ENCODE measurements at places on chromosomes 13 and 19.

DNA sequence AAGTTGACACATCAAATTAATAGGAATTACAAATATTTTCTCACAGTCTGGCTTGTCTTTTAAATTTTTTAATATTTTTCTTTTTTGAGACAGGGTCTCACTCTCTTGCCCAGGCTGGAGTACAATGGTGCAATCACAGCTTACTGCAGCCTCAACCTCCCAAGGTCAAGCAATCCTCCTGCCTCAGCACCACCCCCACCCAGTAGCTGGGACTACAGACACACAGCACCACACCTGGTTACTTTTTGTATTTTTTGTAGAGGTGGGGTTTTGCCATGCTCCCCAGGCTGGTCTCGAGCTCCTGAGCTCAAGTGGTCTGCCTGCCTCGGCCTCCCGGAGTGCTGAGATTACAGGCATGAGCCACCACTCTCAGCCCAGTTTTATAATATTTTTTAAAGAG lies 72.0 kb downstream of the SPATA13 start:
- no peak for DNase-seq

GRCh38 chr19:31946491-31946890 lies 398.9 kb upstream of the ZNF507 start:
- no peak for DNase-seq

DNA sequence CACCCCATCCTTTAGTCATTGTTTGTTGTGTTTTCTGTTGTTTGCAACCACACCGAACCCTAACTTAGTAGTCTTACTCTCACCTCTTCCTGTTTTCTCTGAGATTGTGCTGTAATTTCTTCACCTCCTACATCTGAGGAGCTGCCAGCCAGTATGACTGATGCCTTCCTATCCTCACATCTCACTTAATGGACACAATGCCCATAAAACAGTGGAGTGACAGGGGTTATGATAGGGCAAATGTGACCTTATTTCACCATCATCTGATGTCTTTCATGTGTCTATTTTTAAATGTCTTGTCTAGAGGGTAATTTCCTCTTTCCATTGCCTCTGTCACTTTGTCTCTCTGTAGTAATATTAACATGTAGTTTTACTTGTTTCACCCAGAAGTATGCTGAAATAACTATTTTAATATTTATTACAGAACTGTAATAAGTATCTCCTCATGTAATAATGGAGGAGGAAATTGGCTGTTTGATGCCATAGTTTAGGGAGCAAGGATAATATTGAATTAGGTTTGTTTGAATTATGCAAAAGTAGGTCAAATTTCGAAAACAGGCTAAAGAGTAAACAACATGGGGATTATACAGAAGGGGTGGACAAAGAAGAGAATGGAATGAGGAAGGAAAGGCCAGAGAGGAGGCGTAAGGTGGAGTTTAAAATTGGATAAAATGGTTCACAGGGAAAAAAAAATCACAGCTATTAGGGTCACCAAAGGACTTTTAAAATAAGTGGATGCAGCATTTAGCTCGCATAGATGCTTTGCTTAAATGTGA lies 103.5 kb upstream of the SPRY2 start:
- DNase-seq = no peak

DNA sequence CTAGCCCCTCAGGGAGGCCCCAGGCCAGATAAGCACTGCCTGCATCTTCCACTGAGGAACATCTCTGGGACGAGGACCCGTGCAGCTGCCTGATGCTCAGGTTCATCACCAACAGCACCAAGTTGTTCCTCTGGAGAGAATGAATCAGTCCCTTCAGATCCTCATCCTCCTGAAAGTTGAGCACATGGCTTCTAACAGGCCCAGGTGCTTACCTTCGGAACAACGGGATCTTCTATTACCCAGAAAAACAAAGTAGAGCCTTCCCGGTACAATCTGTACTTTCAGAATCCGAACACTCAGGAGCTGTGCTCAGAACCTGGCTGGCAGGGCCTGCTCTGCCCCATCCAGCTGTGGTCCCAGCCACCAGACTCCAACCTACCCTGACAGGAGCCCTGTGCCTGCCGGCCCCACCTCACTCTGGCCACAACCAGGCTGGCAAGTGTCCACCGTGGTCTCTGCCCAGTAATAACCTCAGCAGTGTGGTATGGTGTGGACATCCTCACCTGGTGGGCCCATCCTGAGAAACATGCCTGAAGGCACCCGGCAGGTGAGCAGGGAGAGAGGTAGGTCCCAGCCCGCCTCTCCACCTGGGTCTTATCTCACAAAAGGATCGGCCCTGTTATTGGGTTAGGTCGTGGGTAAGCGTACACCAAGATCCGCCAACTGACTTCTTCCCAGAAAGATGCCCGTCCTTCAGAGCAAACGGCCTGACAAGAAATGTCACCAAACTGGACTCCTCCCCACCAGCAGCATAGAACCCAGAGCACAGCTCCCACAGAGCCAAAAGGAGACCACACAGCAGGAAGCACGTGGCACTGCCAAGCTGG lies 34.1 kb downstream of the ELL start:
- DNase-seq = no peak

DNA sequence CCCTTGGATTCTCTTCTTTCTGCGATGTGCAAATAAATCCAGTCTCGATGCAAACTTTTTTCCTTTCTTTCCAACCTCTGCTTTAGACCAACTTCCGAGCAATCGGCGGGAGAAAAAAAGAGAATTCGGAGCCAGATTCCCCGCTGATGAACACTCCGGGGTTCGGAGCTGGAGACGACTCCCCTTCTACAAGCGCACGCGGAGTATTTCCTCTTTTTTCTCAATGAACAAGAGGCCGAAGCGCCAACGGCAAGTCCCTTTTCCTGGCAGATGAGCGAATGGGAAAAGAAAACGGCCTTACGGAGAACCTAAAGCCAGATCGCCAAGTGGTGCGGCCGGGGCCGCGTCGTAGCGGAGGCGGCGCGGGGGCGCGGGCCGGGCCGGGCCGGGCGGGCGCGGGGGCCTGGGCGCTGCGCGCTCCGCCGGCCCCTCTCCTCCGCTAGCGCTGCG lies 250 bp downstream of the SPRY2 start:
- no peak for DNase-seq

DNA sequence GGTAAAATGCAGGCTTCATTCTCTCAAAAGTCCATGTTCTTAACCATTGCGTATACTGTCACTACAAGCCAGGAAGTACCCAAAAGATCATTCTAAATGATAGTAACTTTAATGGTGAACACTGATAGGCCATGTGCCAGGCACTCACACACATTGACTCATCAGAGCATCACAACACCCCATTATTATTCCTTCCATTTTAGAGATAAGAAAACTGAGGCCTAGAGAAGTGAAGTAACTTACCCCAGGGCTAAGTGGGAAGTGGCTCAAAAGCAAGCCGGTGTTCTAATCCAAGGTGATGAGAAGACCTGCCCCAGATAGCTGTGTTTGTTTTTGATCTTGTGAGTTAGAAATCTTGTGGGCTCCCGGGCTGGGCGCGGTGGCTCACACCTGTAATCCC lies 1.4 kb upstream of the PHLDB3 start:
- DNase-seq = no peak

DNA sequence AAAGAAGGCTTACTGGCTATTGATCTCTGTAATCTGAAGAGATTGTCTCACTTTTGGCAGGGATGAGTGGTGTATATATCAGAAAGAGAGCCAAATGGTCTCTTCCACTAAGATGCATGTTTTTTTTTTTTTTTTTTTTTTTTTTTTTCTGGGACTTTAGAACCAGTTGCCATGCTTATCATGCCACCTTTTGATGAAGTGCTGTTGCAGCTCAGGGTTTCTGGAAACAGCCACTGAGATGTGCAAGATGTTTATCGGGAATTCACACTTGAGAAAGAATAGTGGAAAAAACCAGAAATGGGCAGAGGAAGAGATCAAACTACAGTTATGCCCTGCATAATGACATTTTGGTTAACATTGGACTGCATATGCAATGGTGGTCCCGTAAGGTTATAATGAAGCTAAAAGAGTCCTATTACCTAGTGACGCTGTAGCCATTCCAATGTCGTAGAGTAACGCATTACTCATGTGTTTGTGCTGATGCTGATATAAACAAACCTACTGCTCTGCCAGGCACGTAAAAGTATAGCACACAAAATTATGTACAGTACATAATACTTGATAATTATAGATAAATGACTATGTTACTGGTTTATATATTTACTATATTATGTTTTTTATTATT lies 121.0 kb downstream of the KLF5 start:
- DNase-seq = no peak

DNA sequence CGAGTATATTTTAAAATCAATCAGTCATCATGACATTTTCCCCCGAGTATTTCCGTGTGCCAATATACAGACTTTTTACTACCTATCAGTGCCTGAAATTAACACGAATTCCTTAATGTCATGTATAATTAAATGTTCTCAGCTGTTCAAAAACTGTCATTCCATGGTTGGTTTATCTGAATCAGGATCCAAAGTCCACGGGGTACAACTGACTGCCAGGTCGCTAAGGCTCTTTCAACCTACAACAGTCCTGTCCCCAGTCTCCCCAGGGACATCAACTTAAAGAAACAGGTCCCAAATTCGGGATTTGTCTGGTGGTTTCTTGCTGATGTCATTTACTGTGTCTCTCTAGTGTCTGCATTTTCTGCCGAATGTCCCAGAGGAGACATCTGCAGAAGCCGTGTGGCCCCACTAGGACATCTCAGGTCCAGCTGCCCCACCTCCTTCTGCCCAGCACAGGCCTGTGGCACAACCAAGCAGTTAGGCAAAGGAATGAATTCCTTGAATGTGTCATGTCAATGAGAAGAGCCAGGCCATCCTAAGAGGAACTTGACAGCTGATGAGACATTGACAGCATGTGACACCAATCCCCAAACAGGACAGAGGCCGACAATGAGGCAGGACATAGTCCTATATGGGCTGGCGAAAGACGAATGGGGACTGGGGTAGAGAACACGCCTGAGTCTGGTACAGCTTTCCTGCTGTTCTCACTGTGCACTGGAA lies 109.5 kb downstream of the STK24 start:
- no peak for DNase-seq

GRCh38 chr13:72963762-72964161 lies 95.0 kb upstream of the KLF5 start:
- DNase-seq = no peak
